ENCODE measurements at places on chromosomes 16 and 17. TPM values are rescaled to one million over a fixed set of nuclear protein-coding genes. Genes with fewer than 3 reads are reported as not detected.

Gene NPTX1
- 0.20 TPM for total RNA-seq

Gene G6PC1
- total RNA-seq: not detected

- DNase-seq: no peak
These were observed 46.3 kb downstream of the MRM1 start for GRCh38 chr17:36647636-36648035.

DNA sequence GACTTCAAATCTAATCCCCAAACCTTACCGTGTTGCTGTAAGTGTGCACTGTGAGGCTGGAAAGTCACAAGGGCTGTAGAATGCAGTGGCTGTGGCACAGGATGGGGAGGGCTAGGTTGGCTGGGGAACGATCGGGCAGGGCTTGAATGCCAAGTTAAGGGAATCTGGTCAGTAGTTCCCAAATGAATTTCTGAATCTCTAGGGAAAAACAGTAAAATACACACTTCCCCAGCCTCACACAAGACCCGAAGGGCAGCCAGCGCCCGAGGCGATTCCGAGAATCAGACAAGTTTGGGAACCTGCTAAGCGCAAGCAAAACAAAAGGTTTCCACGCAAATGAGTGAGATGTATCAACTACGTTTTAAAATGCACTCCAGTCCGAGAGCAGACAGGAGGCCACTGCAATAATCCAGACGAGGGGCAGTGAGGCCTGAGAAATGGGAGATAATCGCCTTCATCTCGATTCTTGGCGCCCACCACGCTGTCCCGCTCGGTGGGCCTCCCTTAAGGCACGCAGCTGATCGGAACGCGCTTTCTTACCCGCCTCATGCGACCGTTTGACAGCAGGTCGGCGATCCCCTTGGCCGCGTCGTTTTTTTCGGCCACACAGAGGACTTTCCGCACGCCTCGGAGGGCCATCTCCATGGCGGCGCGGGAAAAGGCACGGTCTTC lies 599 bp downstream of the TOP3A start:
- no peak for DNase-seq
